ENCODE measurements at places on chromosomes 11 and 22. TPM values are rescaled to one million over a fixed set of nuclear protein-coding genes. Genes with fewer than 3 reads are reported as not detected.

Gene ATP6V1E1
- 150 TPM for total RNA-seq

Gene KRTAP5-1
- total RNA-seq, result not detected

Gene ALKBH8
- total RNA-seq, result 7.2 TPM

Gene TSSK2
- total RNA-seq, result 8.0 TPM

Gene ALKBH3
- 37.6 TPM for total RNA-seq

Data from prostate gland (tissue), 2 donors.